ENCODE measurements at places on chromosomes 7 and 10. TPM values are rescaled to one million over a fixed set of nuclear protein-coding genes. Genes with fewer than 3 reads are reported as not detected.
A peak's percentile ranks its signal among the peaks of the same experiment; 100 is the strongest.

The CPVL gene
- polyA plus RNA-seq = 25.8 TPM

- DNase-seq = no peak
These were observed 249.0 kb downstream of the CRPPA start for GRCh38 chr7:16172366-16172765.

- DNase-seq = peak; percentile 32
These were observed 19.9 kb upstream of the LMOD2 start for GRCh38 chr7:123635551-123636359.

The AZGP1 gene
- polyA plus RNA-seq = 0.73 TPM

Data from muscle of back (tissue), 13 donors.